Uterine smooth muscle cell (primary cell): ENCODE measurements at places on chromosomes 7 and 10. TPM values are rescaled to one million over a fixed set of nuclear protein-coding genes. Genes with fewer than 3 reads are reported as not detected.

The BTBD16 gene
- not detected in 2 replicates for total RNA-seq

The SPDYE1 gene
- not detected in 2 replicates for total RNA-seq

The HOXA2 gene
- total RNA-seq, result under 0.01 TPM in 1 of 2 replicates, not detected in the other

The ITGA8 gene
- 1.1 and 4.5 TPM in 2 replicates for total RNA-seq

The TMEM270 gene
- not detected in 2 replicates for total RNA-seq

The C10orf67 gene
- total RNA-seq, result 0.11 and 0.12 TPM in 2 replicates

The PDZD7 gene
- total RNA-seq, result 1.4 and 2.1 TPM in 2 replicates

The SVOPL gene
- total RNA-seq, result not detected in 2 replicates

The GCK gene
- total RNA-seq, result 0.55 and 0.62 TPM in 2 replicates

The SNX8 gene
- total RNA-seq, result 18.2 and 21.1 TPM in 2 replicates

The PDGFA gene
- 7.3 and 20.4 TPM in 2 replicates for total RNA-seq

The SGMS1 gene
- 34.7 and 45.4 TPM in 2 replicates for total RNA-seq

The NPY4R2 gene
- not detected in 2 replicates for total RNA-seq

The NKX1-2 gene
- not detected in 2 replicates for total RNA-seq

The VWA2 gene
- total RNA-seq, result not detected in 2 replicates

The SH2D4B gene
- total RNA-seq, result not detected in 2 replicates

The FAM25G gene
- not detected in 2 replicates for total RNA-seq

The ZMIZ2 gene
- total RNA-seq, result 7.2 and 9.5 TPM in 2 replicates

The IGFBP3 gene
- total RNA-seq, result 11.0 and 33.4 TPM in 2 replicates

The SLC18A3 gene
- total RNA-seq, result not detected in 2 replicates

The TES gene
- 120 and 128 TPM in 2 replicates for total RNA-seq

The KCTD7 gene
- 10.1 and 15.7 TPM in 2 replicates for total RNA-seq

The CRHR2 gene
- not detected in 2 replicates for total RNA-seq
